Right forelimb (tissue), 1 donor: ENCODE measurements at places on chromosomes 3 and 15.

GRCh38 chr3:72205297-72205826 is 420.4 kb upstream of the PROK2 start:
- no peak for DNase-seq

GRCh38 chr3:73966733-73967132 is 342.0 kb upstream of the PDZRN3 start:
- no peak for DNase-seq

DNA sequence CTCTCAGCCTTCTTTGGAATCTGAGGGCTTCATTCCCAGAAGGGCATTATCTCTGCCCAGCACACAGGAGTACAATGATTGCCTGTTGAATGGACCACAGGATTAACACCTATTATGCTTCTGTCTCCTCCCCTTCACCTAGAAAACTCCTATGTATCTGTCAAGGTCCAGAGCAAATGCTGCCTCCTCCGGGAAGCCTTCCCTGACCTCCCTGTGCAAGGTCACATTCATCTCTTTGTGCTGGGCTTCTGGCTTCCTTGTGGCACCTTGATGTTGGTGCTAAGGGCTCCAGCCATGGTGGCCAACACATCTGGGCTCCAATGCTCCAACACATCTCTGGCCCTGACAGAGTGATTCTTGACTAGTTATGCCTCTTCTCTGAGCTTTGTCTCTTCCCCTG is 49.9 kb upstream of the ATP2B2 start:
- DNase-seq: no peak

DNA sequence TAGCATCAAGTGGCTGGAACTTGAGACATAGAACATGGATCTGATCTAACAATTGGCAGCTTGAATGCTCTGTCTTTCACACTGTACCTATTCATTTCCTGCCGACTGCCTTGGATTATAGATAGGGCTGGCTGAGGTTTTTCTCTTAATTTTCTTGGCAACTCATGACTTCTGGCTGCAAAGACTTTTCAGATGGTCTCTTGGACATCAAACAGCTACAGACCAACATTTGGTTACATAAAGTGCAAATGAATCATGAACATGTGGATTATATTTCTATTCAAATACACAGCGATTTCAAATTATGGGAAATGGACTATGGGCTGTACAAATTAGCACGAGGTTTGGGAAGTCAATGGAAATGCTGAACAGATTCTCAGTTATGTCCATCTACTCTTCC is 26.2 kb upstream of the IL16 start:
- no peak for DNase-seq

- no peak for DNase-seq
Observed at GRCh38 chr15:89144491-89144890, 56.2 kb downstream of the ABHD2 start.

DNA sequence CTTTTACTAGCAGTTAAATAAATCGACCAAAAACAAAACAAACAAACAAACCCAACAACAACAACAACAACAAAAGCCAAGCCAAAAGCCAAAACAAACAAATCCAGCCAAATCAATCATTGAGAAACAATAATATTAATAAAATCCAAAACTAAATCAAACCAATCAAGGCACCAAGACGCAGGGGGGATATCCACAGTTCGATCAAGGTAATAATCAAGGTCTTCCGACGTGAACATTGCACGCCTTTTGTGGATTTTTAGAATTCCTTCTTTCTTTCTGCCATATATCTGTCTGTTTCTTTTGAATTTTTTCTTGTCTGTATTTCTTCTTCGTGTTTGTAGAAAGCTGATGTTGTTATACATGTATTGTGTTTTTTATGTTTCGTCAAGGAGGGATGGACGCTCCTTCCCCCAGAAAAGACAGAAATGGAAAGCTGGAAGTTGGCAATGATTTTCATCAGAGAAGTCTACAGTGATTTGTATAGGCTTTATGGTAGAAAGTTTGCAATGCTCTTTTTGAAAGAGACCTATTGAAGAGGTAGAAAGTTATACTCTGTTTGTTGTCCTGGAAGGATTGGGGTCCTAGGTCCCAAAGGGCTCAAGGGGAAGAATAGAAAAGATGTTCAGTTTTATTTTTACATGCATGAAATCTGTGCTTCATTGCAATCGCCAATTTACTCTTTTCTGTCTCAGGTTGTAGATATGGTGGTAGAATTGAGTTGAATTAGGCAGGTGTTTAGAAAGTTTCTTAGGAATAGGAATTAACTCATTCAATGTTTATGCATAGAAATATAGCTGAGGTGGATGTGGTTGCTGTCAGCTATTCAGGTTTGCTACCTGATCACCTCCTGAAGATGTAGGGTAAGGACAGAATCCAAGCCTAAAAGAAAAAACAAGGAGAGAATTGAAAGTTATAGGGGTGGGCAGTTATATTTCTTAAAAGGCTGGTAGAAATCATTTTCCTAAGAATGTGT is 1.2 kb downstream of the ARPP21 start:
- no peak for DNase-seq

DNA sequence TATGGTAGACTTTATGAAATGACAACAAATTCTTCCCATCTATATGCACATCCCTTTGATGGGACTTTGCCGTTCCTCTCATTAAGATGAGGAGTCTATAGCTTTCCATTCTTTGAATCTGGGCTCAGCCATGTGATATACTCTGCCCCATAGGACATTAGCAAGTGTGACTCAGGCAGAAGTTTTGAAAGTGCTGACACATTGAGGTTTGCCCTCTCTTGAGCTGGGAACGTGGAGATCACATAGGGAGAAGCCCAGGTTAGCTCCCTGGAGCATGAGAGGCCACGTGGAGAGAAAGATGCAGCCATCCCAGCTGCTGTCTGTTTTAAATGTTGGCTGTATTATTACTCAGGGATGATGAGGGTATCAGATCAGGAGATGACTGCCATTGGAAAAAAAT is 67.7 kb upstream of the OXTR start:
- no peak for DNase-seq

- DNase-seq: no peak
Observed at GRCh38 chr3:41683666-41684350, 278.1 kb downstream of the ULK4 start.

DNA sequence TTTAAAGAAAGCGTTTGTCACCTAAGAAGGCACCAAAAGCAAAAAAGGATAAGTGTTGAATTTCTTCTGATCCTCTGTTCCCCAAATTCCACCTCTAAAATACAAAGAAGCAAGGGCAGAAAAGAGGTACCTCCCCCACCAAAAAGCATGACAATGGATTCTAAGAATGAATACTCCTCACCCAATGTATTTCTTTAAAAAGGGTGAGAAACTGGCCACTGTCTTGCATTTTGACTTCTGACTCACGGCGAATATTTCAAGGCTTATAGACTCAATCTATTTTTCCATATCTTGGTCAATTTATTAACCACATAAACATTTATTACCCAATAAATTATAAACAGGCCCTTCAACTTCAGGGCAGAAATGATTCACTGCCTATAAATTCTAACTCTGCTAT is 131.1 kb downstream of the NR1I2 start:
- no peak for DNase-seq

DNA sequence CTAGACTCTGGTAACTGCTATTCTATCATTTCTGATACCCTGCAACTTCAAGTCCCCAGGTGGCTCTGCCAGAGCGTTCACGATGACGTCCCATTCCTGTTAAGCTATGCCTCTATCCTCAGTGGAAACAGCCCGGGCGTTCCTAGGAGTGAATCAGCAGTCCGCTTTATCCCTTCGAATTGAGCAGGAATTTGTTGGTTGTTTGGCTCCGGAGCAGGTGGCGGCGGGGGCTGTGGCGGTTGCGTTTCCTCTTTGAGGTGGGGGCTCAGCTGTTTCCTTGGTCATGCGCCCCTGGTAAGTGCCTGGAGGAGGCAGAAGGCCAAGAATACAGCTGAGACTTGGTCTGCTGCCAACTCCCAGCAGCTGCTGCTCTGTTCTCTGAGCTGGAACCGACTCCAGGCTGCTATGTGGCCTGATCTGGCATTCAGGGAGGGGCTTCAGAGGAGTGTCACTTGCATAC is 25.2 kb downstream of the ARPP21 start:
- peak; percentile 86 for DNase-seq

DNA sequence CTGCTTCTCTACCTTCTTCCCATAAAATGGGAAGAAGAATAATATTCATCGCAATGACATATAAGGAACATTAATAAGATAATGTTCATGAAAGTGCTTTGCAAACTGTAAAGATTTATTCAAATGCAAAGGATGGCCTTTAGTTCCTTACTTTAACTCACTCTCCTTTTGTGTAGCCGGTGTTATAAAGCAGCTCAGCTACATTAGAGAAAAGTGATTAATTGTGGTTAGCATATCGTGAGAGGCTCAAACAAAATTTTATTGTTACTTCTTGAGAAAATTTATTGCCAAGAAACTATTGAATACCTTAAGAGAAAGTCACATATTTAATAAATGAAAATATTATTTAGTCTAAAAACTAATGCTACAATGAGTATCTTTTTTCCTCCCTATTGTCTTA is 250.7 kb upstream of the NR2E3 start:
- no peak for DNase-seq

- DNase-seq: peak; percentile 48
Observed at GRCh38 chr15:99951511-99951910, 218.3 kb upstream of the LYSMD4 start.

DNA sequence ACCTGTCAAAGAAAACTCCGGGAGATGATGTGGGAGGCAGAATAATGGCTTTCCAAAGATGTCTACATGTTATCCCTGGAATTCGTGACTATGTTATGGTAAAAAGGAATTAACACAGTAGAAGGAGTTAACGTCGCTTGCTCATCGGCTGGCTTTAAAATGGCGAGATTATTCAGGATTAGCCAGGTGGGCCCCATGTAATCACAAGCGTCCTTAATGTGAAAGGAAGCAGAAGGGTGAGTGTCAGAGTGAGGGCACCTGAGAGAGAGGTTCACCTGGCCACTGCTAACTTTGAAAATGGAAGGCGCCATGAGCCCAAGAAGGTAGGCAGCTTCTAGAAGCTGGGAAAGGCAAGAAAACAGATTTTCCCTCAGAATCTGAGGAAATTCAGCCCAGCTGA is 557.2 kb downstream of the EPHB1 start:
- DNase-seq: no peak

DNA sequence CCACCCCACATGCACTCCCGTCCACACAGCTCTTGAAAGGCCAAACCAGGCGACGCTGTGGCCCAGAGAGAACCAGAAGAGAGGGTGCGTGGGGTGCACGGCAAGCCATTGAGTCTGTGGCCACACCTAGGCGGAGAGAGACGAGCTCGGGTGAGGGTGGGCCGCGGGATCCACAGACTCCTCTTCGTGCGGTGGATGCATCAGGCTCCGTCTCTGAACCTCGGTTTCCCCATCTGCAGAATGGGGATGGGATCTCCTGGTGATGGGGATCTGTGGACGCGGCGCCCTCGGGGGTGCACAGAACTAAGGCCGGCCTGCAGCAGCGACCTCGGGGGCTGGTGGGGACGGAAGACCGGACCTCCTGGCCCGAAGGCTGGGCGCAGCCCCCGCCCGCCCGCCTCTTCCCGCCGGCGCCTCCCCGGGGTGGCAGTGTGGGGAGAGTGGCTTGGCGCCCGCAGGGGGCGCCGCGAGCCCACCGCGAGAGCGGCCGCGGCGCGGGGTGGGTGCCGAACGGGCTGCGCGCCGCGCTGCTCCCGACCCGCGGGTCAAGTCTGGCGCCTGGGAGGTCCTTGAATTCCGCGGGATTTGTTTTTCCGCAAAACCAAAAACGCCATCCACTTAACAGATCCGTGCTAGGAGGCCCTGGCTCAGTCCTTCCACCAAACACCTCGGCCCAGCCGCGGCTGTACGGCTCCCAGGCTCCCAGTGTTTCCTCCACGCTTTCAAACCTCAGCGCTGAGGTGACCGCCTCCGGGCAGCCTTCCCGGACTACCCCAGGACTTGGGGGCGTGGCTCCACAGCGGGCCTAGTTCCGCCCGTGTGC is 13.2 kb upstream of the ADPGK start:
- peak; percentile 73 for DNase-seq

- DNase-seq: no peak
Observed at GRCh38 chr3:182410051-182410450, 383.3 kb upstream of the ATP11B start.

DNA sequence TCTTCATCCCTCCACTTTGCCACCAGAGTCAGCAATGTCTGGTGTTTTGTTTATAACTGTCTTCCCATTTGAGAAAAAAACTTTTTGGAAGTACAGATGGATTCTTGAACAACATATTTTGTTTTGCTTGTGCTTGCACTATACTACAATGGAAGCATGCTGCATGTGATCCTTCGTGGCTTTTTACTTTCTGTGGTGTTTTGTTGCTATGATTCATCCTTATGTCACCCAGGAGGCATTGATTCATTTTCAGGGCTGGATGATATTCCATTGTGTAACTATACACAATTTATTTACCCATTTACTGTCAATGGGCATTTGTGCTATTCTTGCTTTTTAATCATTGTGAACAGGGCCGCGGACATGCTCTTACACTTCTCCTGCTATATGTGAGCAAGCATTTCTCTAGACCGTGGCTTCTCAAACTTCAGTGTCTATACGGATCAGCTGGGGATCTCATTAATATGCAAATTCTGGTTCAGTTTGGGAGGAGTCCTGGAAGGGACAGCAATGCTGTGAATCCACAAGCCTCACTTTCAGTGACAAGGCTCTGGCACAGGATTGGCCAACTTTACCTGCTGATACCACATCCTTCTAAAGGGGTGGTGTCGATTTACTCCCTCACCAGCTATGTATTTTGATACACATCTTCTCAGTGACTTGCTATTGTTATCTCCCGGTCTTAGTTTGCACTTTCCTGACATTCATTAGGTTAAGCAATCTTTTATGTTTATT is 65.9 kb downstream of the POLR2M start:
- DNase-seq: no peak

DNA sequence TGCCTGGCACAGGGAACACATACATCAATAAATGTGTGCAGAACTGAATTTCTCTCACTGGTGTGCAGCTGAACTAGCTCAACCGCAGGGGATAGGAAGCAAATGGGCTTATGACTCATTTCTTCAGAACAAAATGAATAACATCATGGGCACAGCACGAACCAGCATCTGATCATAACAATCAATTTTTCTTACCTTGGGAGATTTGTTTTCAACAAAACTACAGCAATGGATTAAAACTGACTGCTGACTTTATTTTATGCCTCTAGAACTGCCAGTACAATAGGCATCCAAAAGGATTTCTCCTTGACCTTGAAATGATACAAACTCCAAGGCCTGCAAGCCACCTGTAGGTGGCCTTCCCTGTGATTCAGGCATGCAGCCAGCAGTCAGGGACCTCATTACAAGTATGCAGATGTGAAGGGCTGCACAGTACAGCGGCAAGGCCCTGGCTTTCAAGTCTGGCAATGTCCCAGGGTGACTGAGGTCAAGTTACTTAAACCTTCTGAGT is 26.1 kb downstream of the TAMM41 start:
- no peak for DNase-seq
